ENCODE measurements at places on chromosomes 7 and 10. TPM values are rescaled to one million over a fixed set of nuclear protein-coding genes. Genes with fewer than 3 reads are reported as not detected.

The PVRIG gene
- 72.8 TPM for total RNA-seq

The EPO gene
- total RNA-seq: not detected

The VSIR gene
- 117 TPM for total RNA-seq

The OPN4 gene
- total RNA-seq: not detected

The LRRC18 gene
- total RNA-seq: not detected

The CAMK2B gene
- 0.27 TPM for total RNA-seq

The AGR3 gene
- total RNA-seq: not detected

The TACR2 gene
- not detected for total RNA-seq

The FAM25A gene
- not detected for total RNA-seq

The LRRC61 gene
- 41.6 TPM for total RNA-seq

The PDK4 gene
- not detected for total RNA-seq

The H2BK1 gene
- 0.66 TPM for total RNA-seq

The TAS2R3 gene
- total RNA-seq: 0.88 TPM

The TMEM273 gene
- 11.2 TPM for total RNA-seq

The MPP7 gene
- total RNA-seq: 3.6 TPM
